ENCODE measurements at places on chromosomes 12 and 14.

DNA sequence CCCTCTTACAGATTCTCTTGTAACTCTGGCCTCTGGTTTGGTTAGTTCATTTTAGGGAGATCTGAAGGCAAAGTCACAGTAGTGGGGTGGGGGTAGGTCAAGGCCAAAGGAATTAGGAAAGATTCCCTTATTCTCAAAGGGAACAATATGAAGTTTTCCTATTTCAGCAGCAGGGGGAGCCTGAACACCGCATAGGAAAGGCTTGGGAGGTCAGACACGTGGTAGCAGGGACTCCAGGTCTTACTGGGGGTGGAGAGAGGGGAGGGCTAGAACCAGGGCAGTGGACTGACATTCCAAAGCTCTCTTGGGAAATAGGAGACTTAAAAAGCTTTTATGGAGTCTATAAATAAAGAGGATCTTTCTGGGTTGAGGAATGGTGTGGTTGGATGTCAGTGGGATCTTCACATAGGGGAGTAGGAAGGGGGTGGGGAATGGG, 1.3 kb downstream of the ZC3H10 start:
- peak; percentile 73 for DNase-seq

DNA sequence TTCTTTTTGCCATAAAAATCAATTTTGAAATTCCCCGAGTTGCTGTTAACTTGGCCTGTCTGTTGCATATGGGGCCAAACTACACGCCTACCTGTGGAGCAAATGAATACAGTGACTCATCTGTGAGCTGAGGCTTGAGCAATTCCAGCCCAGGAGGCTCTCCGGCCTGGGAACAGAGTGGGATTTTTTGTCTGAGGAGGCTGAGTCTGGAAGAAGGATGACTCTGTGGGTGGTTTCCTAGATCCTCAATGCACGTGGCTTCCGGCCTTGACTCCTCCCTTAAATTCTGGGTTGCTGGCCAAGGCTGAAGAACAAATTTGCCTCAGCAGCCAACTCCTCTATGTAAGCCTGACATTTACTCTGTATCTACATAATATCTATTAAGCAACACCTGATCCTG, 124.1 kb downstream of the SSPN start:
- DNase-seq, result no peak

- DNase-seq, result no peak
Observed at GRCh38 chr12:105822131-105823105, 316.3 kb downstream of the NUAK1 start.

DNA sequence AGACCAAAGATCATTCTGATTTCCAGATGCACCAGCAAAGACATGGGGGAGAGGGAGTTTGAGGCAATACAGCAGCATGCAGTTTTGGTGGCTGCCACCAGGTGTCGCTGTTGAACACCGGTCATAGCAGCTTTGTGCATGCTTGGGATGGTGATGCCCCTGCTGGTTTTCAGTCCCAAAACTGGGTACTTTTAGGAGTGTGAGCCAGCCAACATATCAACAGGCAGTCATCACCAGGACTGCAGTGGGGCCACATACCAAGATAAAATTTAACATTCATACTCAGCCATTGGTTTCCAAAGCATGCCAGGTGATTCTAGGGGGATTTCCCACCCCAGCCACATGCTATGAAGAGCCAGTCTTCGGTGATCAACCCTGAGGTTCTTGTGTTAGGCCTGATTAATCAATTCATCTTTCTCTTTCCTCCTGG, 64.2 kb downstream of the PHETA1 start:
- no peak for DNase-seq

GRCh38 chr12:96902076-96902475, 5.0 kb upstream of the NEDD1 start:
- DNase-seq, result no peak

GRCh38 chr14:20792556-20792955, 10.1 kb downstream of the RNASE1 start:
- DNase-seq, result no peak

- DNase-seq, result no peak
Observed at GRCh38 chr12:131084341-131085011, 130.8 kb downstream of the ADGRD1 start.
